ENCODE measurements at places on chromosomes 4 and X.
A peak's percentile ranks its signal among the peaks of the same experiment; 100 is the strongest.

- DNase-seq: no peak
Measured at GRCh38 chrX:153684467-153685155, 3.1 kb upstream of the SLC6A8 start.

GRCh38 chrX:14051416-14051815 is 21.7 kb upstream of the GEMIN8 start:
- DNase-seq: no peak

DNA sequence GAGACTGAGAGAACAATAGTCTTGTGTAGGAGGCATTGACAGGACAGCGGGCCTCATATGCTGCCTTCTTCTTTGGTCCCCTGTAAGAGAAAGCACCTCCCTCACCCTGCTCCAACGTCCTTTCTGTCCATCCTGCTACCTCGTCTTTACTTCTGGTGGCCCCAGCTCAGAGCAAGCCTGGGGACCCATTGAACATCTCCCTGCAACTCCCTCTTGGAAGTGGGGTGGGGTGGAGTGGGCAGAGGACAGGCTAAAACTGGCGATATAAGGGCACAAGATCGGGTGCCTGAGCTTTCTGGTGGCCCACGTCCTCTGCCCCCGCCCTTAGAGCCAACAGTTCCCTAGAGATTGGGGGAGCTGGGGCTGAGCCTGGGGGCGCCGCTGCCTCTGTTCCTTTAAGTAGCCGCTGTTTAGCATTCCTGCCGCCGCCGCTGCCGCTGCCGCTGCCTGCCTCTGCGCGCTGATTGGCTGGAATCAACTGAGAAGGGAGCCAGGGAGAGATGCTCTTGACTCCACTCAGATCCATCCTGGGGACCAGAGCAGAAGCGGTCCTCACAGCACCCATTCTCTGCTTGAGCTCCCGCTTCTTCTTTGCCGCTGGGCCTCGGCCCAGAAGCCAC is at the start of gene DLG3:
Gene DLG3, plus strand, starts transcription at position 510 of the 620 bp plus-strand sequence. CDS start 367 bp downstream, outside the sequence.
- no peak for DNase-seq

- DNase-seq: no peak
Measured at GRCh38 chr4:108954880-108955279, 192.0 kb upstream of the ETNPPL start.

- no peak for DNase-seq
Measured at GRCh38 chrX:7252013-7252610, 104.2 kb upstream of the PUDP start.

GRCh38 chr4:1660948-1661677 is 23.0 kb downstream of the FAM53A start:
- DNase-seq: no peak

- DNase-seq: no peak
Measured at GRCh38 chrX:151402719-151403390, 5.8 kb downstream of the VMA21 start.

DNA sequence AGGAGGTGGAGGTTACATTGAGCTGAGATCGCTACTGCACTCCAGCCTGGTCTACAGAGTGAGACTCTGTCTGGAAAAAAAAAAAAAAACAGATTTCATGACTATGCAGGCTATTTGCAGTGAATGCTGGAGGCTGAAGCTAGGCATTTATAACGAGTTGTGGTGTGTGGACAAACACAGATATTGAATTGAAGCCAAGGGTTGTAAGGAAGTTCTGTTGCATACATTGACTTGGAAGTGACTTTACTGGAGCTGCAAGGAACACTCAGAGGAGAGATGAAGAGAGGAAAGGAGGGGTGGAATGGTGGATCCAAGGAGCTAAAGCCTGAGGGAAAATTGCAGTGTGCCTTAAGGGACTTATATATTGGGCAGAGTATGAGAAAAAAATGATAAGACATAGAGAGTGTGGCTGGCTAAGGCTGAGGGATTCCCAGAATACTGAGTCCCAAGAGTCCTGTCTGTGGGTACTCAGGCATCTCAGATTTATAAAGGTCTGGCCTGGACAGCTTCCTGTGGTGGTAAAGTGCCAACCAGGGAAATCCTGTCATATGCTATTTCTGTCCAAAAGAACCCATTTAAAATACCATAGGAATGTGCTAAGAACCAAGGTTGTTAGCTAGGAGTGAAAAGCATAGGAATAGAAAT is 87.8 kb upstream of the GUCY1A1 start:
- no peak for DNase-seq

- no peak for DNase-seq
Measured at GRCh38 chr4:156705311-156705710, 266.3 kb downstream of the PDGFC start.

DNA sequence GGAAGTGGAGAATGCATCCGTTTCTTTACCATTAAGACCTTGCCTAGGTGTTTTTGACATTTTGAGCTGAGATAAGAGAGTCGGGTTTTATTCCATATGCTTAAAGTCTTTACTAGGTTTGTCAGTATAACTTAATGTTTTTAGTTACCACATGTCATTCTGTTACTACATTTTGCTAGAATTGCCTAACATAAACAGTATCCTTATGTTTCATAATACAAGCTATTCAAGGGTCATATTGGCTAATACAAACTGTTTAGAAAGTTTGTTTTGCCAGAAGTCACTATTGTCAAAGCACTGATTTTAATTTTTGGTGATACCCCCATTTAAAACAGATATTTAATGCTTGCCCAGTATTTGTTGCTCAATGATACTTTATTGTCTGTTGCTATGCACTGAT is 427.7 kb upstream of the MAGEB2 start:
- no peak for DNase-seq

DNA sequence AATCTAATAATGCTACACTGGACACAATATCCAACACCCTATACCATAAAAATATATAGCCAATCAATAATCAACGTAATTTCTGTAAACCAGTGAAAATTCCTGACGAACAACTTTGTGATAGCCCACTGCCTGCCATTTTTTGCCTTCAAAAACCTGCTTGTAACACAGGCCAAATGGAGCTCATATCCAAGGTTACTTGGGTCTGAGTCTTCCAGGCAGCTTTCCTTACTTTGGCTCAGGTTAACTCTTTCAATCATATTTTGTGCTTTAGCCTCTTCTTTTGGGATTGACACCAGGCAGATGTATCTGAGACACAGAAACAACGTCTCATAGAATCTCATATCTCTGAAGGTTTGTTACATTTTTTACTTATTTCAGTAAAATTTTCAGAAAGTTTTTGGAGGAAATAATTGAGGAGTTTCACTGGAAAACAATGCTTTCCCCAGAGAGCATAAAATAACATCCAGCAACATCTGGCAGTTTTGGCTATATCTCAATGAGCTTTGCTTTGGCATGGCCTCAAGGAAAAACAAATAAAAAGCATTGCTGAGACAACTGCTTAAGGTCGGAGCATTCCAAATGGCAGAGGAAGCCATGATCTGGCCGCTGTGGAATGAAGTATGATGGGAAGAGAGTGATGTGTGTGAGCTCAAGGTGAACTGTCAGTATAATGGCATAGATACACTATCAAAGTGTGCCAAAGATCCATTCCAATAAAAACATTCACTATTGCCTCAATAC is 162.9 kb upstream of the SPIN4 start:
- DNase-seq: no peak

GRCh38 chr4:150224896-150225591 is 146.8 kb downstream of the DCLK2 start:
- no peak for DNase-seq

DNA sequence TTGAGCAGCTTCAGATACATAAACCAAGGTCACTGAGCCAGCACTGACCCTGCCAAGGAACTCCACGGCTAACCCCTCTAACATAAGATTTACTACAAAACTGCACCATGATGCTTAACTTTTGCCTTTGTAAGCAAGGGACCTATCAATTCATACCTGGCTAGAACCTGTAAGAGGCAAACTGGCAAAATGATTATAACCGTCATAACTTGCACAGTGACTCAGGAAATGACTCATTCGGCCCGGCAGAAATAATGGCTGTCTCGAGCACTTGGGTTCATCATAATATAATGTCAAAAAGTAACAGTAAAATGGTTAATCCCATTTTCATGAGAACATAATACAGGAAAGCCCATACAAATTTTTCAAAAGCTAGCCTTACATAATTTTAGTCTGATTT is 17.2 kb downstream of the RASGEF1B start:
- no peak for DNase-seq

GRCh38 chr4:146342600-146343192 is 128.4 kb downstream of the REELD1 start:
- peak; percentile 68 for DNase-seq

- no peak for DNase-seq
Measured at GRCh38 chr4:165385126-165385525, 6.3 kb downstream of the CPE start.

GRCh38 chrX:74292808-74293123 is 11.2 kb upstream of the ZCCHC13 start:
- DNase-seq: no peak

- no peak for DNase-seq
Measured at GRCh38 chrX:56284269-56284668, 52.1 kb downstream of the KLF8 start.

- DNase-seq: no peak
Measured at GRCh38 chrX:15574017-15574416, 26.7 kb downstream of the ACE2 start.

DNA sequence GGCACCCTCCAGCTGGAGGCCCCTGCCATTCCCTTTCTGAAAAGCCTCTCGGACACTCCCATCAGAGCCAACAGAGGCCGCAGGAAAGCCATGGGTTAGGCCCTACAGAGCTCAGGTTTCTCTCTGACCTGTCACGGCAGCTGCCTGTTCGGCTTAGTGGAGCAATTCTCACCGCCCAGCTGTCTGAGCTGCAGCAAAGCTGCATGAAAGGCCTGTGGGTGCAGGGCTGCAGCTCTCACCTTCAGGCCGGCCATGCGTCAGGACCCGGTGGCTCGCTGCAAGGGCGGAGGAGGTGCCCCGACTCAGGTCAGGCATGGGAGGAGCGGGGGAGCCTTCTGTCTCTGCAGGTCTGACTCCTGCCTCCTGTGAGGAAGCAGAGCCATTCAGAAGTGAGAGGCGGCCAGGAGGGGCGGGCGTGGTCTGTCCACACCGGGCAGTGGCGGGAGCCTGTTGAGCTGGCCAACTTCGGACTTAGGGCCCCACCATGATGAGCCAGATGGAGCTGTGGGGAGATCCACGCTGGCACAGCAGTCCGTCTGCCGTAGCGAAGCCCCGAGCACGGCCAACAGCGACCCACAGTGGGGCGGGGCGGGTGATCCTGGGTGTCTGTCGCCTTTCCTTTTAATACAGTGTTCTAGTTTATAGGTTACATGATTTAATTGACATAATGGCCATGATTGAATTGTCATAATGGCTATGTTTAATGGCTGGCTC is 23.4 kb downstream of the PDE6B start:
- DNase-seq: no peak

DNA sequence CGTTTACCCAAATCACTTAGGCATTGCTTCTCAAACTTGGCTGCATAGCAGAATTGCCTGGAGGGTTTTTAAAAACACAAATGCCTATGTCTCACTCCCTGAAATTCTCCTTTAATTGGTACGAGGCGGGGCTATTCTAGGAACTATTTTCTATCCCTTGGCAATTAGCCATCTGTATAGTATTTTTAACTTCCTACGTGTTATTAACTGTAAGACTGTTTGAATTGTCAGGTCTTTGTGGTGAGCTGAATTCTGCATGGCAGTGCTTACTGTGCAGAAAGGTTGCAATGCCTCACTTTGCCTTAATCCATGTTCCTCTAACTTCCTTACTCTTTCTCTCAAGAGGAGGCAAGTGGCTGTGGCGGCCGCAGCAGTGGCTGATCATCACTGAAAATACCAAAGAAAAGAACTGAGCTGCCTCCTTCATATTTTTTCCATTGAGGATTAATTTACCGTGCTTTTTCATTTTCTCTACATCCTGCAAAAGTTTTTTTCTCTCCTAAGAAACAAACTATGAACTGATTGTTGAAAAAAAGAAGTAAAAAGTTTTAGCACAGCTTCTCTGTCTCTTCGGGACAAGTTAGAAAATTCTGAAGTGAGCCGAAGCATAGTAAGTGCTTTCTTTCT is at the start of gene SHROOM3:
Gene SHROOM3, plus strand, starts transcription at position 329 of the 627 bp plus-strand sequence. CDS start 824 bp downstream, outside the sequence.
- peak; percentile 9 for DNase-seq

DNA sequence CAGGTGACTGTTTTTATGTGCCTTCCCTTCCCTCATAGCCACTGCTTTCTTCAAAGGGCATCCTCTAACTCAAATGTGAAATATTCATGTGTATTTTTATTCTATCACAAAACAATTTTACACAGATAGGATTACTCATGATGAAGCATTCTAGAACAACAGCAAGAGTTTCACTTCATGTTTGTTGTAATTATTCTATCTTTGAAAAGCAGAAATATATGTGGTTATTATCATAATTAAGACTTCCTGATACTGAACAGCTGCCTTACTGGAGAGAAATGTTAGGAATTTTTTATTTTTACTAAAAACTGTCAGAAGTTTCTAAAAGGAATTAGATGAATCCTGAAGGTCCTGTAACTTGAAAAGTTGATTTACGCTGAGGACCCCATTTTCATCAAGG is 229.1 kb downstream of the PALLD start:
- DNase-seq: no peak

GRCh38 chr4:2462218-2462991 is 6.5 kb upstream of the RNF4 start:
- DNase-seq: peak; percentile 76
